ENCODE measurements at places on chromosomes 12 and 14.

DNA sequence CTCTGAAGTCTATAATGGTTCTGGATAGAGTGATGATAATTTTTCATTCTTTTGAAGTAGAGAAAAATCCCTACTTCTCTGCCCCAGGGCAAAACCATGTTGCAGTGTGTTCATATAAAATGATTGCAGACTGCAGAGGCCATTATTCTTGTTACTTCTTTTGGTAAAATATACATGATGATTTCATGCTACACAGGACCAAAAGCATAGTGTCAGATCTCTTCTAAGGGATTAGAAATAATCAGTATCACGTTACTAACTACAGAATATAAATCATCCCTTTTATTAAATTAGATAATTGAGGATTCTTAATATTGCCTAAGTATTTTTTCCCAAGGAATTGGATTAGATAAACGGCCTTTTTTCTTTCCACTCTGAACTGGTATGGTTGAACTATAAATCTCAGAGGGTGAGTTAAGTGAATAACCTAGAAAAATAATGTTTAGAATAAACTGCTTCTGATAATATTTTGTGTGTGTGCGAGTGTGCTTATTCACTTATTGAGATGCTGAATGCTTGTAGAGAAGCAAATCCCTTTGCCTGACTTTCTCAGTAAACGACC, 156.2 kb downstream of the EFCAB11 start:
- DNase-seq: no peak

DNA sequence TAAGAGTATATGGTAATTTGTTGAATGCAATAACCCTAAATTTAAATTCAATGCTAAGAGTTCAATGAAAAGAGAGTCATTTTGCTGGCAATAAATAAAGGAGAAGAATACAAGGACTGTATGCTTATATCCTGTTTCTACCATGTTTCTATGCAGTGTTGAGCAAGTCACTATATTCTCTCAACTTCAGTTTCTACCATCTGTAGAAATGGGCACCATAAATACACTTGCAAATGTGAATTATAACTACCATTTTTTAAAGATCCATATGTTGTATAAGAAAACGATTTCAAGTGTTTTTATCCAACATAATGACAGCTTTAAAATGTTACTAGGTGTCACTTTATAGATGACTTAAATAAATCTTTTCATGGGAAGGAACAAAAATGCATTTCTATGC, 170.3 kb downstream of the CEP128 start:
- DNase-seq: no peak

DNA sequence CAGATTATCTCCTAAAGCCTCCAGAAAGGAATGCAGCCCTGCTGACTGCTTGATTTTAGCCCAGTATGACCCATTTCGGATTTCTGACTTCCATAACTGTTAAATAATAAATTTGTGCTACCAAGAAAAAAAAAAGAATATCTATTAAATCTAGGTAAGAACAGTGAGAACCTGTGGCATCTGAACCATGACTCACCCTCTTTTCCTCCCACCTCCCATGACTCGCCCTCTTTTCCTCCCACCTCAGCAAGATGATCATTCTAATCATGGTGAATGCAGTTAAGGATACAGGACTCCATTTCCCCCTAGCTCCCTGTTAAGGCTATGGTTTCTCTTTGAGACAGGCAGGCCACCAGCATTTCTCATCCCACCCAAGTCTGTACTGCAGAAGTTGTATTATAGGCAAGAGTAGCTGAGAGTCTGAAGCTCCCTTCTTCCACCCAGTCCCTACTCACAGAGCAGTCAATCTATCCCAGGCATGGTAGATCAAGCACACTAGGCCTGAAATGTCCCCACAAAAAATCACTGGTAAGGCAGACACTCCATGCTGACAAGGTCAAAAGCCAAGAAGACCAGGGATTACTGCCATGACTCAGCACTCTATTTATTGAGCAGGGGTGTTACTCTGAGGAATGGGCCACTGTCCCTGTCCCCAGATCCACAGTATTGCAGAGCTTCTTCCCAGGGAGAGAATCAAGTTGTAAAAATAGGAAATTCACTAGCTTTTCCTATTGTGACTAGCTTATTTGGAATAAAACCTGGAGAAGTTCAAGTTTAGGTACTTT, 188.9 kb downstream of the ADAMTS20 start:
- no peak for DNase-seq

GRCh38 chr12:55718624-55719275, 1.4 kb upstream of the RDH5 start:
- DNase-seq: no peak

- DNase-seq: no peak
These were observed 9.8 kb downstream of the PRPF40B start for GRCh38 chr12:49632986-49633702.

GRCh38 chr12:54564768-54565167, 15.4 kb downstream of the PDE1B start:
- DNase-seq: no peak

DNA sequence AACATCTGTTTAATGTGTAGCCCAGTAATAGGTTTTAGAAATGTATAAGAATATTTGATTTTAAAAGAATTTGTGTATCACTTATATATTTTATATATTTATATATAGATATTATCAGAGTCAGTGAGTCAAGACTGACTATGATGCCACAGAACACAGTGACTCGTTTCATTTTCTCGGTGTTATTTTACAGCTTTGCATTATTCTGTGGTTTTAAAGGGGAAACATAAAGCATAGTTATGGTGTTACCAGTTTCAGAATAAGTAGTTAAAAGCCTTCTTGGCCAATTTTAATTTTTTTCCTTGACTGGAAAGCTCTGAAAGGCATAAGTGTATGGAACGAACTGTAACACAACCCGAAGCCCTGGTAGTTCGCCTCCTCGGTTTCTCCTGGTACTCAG, 91.0 kb downstream of the GRIP1 start:
- no peak for DNase-seq
